Lung microvascular endothelial cell (primary cell): ENCODE measurements at places on chromosomes 2 and 18. TPM values are rescaled to one million over a fixed set of nuclear protein-coding genes. Genes with fewer than 3 reads are reported as not detected.

Gene NR4A2
- under 0.01 and 0.20 TPM in 2 replicates for total RNA-seq

Gene KCNIP3
- total RNA-seq: under 0.01 TPM in 1 of 2 replicates, not detected in the other

Gene CARF
- 2.2 and 3.8 TPM in 2 replicates for total RNA-seq

Gene SIX3
- total RNA-seq: not detected in 2 replicates

Gene LIMS4
- total RNA-seq: 28.5 and 47.8 TPM in 2 replicates

Gene ATP6V1B1
- total RNA-seq: not detected in 2 replicates
